ENCODE measurements at places on chromosomes 1 and 21.

DNA sequence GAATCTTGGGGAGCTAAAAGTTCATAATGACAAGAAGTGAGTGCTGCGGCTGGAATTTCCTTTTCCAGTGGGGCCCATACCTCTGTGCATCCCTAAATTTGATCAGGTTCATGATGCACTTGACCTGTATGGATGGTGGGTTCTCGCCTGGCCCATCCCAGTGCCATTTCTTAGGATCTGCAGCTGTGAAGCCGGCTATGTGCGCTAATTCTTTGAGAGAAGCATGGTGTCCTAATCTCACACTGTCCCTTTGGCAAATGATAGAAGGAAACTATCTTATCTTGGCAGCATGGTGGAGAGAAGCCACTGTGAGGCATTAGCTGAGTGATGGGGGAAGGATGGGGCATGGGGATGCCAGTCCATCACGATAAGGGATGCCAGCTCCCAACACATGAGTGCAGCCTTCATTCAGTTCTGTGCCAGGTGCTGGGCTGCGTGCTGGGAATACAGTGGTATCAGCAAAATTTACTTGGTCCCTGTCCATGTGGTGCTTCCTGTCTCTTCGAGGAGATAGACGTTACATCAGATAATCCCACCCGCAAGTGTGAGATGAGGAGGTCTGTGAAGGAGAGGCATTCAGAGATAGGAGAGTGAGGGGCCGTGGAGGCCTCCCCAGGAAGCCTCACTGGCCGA is 30.5 kb downstream of the STUM start:
- no peaks in the 10 kb centered on the region for H3K36me3 ChIP-seq
- no peaks in the 10 kb centered on the region for H3K27me3 ChIP-seq
- H3K27ac ChIP-seq, result no peak overlapping the region
- no peaks in the 10 kb centered on the region for H3K4me1 ChIP-seq

GRCh38 chr1:217585577-217585976 is 45.3 kb downstream of the GPATCH2 start:
- H3K36me3 ChIP-seq, result no peaks in the 10 kb centered on the region
- no peak for DNase-seq
- no peak overlapping the region for H3K27ac ChIP-seq
- no peaks in the 10 kb centered on the region for H3K27me3 ChIP-seq
- H3K4me3 ChIP-seq, result no peak overlapping the region

- DNase-seq, result no peak
- H3K27ac ChIP-seq, result no peak overlapping the region
- no peaks in the 10 kb centered on the region for H3K27me3 ChIP-seq
- no peak overlapping the region for H3K4me3 ChIP-seq
- no peaks in the 10 kb centered on the region for H3K36me3 ChIP-seq
These were observed 8.6 kb downstream of the YBEY start for GRCh38 chr21:46294647-46295176.

DNA sequence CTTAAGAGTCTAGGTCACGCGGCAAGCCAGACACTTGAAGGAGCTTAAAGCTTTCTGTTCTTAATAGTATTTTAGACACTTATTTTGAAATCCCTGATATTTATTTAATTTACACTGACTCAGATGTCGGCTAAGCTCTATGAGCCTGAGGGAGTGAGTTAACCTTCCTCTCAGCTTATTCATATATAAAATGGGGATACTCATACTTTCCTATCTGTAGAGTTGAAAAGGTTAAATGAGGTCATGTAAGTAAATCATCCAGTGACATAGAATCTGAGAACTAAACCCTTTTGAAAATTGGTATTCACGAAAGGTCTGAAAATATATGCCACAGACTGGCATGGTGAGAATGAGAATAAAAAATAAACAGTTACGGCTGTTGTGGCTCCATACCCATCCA is 1.4 kb upstream of the GPR161 start:
- H3K27me3 ChIP-seq, result no peaks in the 10 kb centered on the region
- DNase-seq, result no peak
- no peaks in the 10 kb centered on the region for H3K36me3 ChIP-seq
- H3K4me1 ChIP-seq, result peaks cover 26% of the 10 kb centered on the region
- peak overlapping the region; percentile 85 for H3K27ac ChIP-seq

DNA sequence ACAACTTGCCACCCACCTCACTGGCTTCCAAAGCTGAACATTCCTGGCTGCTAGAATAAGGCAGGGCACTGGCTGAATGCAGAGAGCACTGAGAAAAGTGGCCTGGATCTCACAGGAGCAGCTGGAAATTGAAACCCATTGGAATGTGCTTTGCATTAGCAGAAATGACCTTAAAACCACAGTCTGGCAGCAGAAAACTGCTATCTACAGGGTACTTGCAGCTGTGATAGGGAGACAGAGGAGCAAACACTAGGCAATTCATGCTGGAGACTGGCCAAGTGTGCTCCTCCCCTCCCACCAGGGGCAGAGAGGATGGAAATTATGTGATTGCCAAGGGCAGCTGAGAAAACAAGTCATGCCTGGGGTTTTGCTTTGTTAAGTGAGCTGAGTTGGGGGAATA is 47.2 kb downstream of the HSD3B1 start:
- H3K4me1 ChIP-seq, result no peaks in the 10 kb centered on the region
- H3K4me3 ChIP-seq, result no peak overlapping the region
- no peaks in the 10 kb centered on the region for H3K27me3 ChIP-seq
- no peak overlapping the region for H3K27ac ChIP-seq
- DNase-seq, result no peak

DNA sequence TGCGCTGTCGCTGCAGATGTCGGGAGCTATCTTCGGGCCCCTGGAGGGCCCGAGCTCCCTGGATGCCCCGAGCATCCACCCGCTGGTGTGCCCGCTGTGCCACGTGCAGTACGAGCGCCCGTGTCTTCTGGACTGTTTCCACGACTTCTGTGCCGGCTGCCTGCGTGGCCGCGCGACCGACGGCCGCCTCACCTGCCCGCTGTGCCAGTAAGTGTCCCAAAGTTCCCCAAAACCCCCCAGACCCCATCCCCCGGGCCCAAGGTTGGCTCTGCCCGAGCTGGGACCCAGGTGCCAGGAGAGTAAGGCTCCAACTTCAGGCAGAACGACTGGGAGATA is 569 bp downstream of the RNF207 start:
- peak overlapping the region; percentile 71 for H3K27ac ChIP-seq
- DNase-seq, result no peak
- H3K4me3 ChIP-seq, result peak overlapping the region; percentile 93
- no peaks in the 10 kb centered on the region for H3K27me3 ChIP-seq

DNA sequence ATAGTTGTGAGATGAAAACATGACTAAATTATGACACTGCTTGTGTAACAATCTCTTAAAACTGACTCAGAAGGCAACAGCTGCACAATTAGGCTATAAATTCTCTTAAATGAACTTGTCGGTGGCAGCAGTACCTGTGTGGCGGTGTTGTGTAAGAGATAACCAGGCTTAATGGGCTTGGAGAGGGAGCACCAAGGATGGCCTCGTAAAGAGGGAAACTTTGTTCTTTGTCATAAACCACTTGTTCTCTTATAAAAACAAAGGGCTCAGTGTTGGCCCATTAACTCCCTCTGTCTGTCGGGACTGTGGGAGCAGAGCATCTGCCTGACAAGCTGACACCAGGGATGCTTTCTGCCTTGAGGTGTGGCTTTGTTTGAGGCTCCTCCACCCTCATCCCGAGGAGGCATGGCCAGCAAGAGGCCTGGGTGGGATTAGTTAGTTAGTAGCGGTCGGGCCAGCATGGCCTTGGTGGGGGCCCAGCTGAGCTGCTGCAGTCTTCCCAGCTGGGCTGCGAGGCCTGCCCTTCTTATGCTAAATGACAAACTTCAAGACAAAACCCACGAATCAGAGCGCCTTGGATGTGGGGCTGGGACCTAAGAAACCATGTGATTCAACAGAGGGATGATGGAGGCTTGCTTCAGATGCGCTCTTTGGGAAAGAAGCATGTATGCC is 171.4 kb downstream of the CAMTA1 start:
- no peaks in the 10 kb centered on the region for H3K4me1 ChIP-seq
- H3K27ac ChIP-seq, result no peak overlapping the region
- H3K4me3 ChIP-seq, result no peak overlapping the region
- H3K36me3 ChIP-seq, result no peaks in the 10 kb centered on the region
- DNase-seq, result no peak

DNA sequence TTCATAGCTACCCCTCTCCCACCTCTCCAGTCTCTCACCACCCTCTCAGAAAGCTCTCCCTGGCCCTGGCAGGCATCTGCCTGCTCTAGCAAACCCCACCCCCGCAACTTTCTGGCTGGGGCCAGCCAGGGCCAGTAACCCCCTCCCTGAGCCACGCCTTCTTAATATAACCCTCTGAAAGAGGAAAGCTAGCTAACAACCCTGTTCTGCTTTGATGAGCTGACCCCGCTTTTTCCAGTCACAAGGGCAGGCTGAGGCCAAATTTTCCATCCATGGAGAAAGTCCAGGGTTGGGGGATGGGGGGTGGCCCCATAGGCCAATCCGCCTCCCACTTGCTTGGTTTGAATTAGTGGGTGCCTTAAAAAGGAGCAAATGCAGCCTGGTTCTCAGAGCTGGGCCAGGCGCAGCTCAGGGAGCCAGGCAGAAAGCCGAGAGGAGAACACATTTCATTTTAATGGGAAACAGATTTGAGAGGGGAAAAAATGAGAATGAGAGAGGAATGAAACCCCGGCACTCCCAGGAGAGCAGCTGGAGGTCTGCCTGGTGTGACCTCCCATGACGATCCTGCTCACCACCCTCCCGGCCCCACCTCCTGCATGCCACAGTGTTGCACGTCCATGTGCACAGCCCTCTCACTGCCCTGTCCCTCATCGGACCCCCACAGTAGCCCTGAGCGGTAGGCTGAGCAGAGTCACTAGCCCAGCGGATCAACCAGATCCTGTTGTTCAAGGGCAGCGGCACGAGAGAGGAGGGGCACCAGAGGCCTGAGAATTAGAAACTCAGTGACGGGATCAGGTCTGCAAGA is 62.3 kb downstream of the OPTC start:
- H3K27me3 ChIP-seq, result no peaks in the 10 kb centered on the region
- peaks cover 72% of the 10 kb centered on the region for H3K4me1 ChIP-seq
- H3K27ac ChIP-seq, result peak overlapping the region; percentile 89
- peak; percentile 29 for DNase-seq

GRCh38 chr1:71222668-71223067 is 141.8 kb upstream of the ZRANB2 start:
- H3K27ac ChIP-seq, result no peak overlapping the region
- H3K4me1 ChIP-seq, result no peaks in the 10 kb centered on the region
- DNase-seq, result no peak
- no peak overlapping the region for H3K4me3 ChIP-seq
- H3K36me3 ChIP-seq, result no peaks in the 10 kb centered on the region
- no peaks in the 10 kb centered on the region for H3K27me3 ChIP-seq

DNA sequence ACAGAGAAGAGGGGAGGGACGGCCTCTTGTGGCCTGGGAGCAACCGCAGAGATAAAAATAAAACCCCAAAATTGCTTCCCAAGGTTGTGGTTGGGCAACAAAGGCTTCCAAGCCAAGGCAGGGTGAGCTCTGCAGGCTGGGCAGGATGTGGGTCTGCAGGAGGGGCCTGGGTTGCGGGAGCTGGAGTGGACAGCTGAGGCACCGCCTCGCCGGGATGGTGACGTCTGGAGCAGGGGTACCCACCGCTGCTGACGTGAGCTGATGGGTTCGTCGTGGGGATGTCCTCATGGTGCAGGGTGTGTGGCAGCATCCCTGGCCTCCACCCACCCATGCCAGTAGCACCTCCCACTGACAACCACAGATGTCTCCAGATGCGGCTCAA is 3.7 kb downstream of the AURKAIP1 start:
- H3K4me1 ChIP-seq, result peaks cover 22% of the 10 kb centered on the region
- H3K4me3 ChIP-seq, result no peak overlapping the region
- H3K27me3 ChIP-seq, result no peaks in the 10 kb centered on the region
- peaks cover 7% of the 10 kb centered on the region for H3K36me3 ChIP-seq
- H3K27ac ChIP-seq, result no peak overlapping the region
- no peak for DNase-seq

GRCh38 chr21:36297938-36298572 is 21.9 kb upstream of the MORC3 start:
- no peak overlapping the region for H3K27ac ChIP-seq
- no peaks in the 10 kb centered on the region for H3K27me3 ChIP-seq
- peak overlapping the region; percentile 50 for H3K4me3 ChIP-seq
- no peaks in the 10 kb centered on the region for H3K4me1 ChIP-seq

GRCh38 chr21:38486221-38486620 is 12.1 kb downstream of the ERG start:
- H3K27me3 ChIP-seq, result no peaks in the 10 kb centered on the region
- peaks cover 47% of the 10 kb centered on the region for H3K4me1 ChIP-seq

DNA sequence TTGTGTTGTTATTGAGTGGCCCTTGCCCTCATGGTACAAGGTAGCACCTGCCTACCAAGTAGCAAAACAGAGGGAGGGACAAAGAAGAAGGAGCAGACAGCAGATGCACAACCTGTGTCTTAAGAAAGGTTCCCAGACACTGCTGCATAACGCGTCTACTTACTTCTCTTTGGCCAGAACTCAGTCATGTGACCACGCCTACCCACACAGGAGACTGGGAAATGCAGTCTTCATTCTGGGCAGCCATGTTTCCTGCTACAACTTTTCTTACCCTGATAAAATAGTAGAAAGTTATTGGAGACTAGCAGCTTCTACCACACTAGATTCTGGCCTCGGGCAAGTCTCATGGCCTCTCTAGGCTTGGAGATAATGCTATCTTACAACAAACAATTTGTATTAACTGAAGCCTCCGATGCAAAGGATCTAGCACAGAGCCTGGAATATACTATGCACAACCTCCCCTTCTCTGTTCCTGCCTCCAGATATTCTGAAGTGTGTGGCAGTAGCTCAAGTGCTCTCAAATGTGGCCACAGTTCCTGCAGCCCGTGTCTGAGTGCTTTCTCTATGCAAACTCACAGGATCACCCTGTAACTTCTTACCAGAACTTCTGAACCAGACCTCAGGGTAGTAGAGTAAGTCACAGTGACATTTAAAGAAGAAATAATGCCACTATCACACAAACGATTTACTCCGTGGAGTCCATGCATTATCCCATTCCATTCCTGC is 34.1 kb upstream of the BTG2 start:
- no peak for DNase-seq
- no peaks in the 10 kb centered on the region for H3K36me3 ChIP-seq
- H3K4me1 ChIP-seq, result peaks cover 39% of the 10 kb centered on the region
- no peaks in the 10 kb centered on the region for H3K27me3 ChIP-seq

Data from thoracic aorta (tissue), 2 donors.